Activated naive CD8-positive, alpha-beta T cell treated with anti-CD3 and anti-CD28 coated beads for 36 hours (primary cell): ENCODE measurements at places on chromosomes 5 and 9. TPM values are rescaled to one million over a fixed set of nuclear protein-coding genes. Genes with fewer than 3 reads are reported as not detected.

Gene KCNIP1
- total RNA-seq, result not detected

Gene NEURL1B
- total RNA-seq, result 0.10 TPM

Gene PCDHB3
- total RNA-seq, result not detected

Gene GMCL2
- not detected for total RNA-seq

Gene FOXD4
- 0.16 TPM for total RNA-seq

Gene IL31RA
- total RNA-seq, result not detected

Gene RAD50
- total RNA-seq, result 40.7 TPM

Gene MARCHF6
- total RNA-seq, result 86.1 TPM

Gene C9orf40
- 18.9 TPM for total RNA-seq

Gene BSPRY
- total RNA-seq, result 11.7 TPM

Gene PCDHGA10
- total RNA-seq, result 0.06 TPM

Gene TMEM252
- not detected for total RNA-seq

Gene ENTREP1
- not detected for total RNA-seq

Gene ANKRD20A1
- total RNA-seq, result 0.10 TPM

Gene OR13C2
- not detected for total RNA-seq

Gene PCDHGB6
- total RNA-seq, result not detected

Gene INSL4
- total RNA-seq, result not detected

Gene PLAC8L1
- 0.36 TPM for total RNA-seq

Gene PCDHB13
- total RNA-seq, result not detected

Gene SIT1
- 69.4 TPM for total RNA-seq

Gene SOX30
- total RNA-seq, result not detected

Gene GABRA1
- total RNA-seq, result not detected

Gene C9orf153
- total RNA-seq, result not detected
